Germinal center (tissue), 1 donor: ENCODE measurements at places on chromosomes 1 and 21.
A peak's percentile ranks its signal among the peaks of the same experiment; 100 is the strongest.

DNA sequence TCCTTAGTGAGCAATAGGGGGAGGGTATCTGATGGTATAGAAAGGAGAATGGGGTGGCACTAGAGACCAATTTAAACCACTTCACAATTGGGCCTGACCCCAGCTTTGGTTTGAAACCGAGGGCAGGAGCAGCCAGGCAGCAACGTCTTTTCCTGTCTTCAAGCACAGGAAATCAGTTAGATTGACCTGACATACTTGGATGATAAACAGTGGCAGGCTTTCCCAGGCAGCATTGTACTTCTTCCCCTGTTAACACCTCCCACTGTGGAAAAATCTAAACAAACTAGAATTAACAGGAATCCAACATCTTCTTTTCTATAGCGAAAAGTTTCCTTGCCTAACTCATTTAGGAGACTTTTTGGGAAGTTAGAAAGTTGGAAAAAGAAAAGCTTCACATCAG is 40.6 kb downstream of the SELL start:
- DNase-seq, result no peak

- DNase-seq, result no peak
Measured at GRCh38 chr1:36906555-36906954, 127.8 kb downstream of the GRIK3 start.

DNA sequence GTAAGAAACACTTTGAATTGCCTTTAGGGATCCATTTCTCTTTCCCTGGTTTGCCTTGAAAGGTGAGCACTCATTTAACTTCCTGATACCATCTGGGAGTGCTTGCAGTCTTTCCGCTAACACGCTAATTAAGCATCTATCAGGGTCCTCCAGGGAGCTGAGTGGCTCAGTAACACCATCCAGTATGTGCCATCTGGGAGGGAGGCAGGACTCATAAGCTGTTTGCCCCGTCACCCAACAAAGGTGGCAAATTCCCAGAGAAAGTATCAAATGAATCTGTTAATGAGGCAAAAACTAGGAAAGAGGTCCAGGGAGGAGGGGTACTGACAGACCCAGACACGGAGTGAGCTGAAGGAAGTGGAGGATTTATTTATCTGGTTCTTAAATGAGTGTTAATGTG is 430.9 kb downstream of the HLX start:
- DNase-seq, result no peak

- peak; percentile 76 for DNase-seq
Measured at GRCh38 chr1:4585216-4585615, 69.2 kb upstream of the AJAP1 start.

GRCh38 chr1:202807926-202808757 is at the start of gene KDM5B:
TSS of gene KDM5B (minus strand) at chr1:202808421. CDS start at chr1:202808305, 116 bp downstream.
- DNase-seq, result peak; percentile 64

DNA sequence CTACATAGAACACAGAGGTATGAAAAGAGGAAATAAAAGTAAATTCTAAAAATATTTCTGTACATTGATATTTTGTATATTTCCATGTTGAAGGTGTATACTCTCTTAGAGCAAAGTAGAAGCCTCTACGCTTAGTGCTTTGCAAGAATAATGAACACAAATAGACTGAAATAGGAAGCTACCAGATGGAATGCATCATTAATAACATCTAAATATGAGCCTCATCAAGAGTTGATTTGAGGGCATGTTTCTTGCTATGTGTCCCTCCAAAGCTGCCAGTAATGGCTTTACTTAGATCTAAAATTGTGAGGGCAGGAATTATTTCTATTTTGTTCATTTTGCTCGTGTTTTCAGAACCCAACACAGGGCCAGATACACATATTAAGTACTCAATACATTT is 94.4 kb downstream of the KCNT2 start:
- DNase-seq, result no peak
